ENCODE measurements at places on chromosomes 11 and 22.

DNA sequence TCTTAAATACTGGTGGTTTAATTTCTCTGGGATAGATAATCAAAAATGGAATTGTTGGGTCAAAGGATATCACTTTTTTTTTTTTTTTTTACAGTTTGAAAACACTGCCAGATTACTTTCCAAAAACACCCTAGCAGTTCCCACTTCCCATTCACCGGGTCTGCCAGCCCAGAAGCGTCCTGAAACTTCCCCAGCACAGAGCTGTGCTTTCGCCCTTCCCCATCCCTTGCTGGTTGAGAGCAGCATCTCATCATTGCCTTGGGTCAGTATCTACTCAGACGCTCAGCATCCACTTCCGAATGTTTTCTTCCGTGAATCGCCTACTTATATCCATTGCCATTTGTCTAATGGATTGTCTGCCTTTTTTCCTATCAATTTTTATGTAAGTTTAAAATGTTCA is 5.5 kb downstream of the CERK start:
- DNase-seq: no peak

GRCh38 chr11:134032501-134033091 is 36.3 kb upstream of the JAM3 start:
- no peak for DNase-seq

- DNase-seq: no peak
Observed at GRCh38 chr11:120985718-120986569, 38.0 kb upstream of the TBCEL start.

GRCh38 chr11:100232006-100232405 is 455.1 kb upstream of the ARHGAP42 start:
- DNase-seq: no peak

DNA sequence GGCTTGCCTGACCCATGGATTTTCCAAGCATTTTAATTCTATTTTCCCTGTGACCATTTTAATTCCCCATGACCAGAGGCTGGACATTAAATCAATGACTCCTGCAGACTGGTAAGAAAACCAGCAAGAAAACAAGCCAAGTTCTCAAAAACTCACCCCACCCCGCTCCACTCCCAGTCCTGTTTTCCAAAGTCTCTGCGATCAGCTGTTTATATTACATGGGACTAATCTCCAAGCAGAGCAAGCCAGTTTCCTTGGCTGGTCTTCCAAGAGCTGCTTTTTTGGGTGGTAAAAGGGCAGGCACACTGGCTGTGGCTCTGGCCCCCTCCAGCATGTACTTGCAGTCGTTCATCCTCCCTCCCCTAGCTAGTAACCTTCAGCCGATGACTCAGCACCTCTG is 97.9 kb downstream of the RRAS2 start:
- DNase-seq: no peak

DNA sequence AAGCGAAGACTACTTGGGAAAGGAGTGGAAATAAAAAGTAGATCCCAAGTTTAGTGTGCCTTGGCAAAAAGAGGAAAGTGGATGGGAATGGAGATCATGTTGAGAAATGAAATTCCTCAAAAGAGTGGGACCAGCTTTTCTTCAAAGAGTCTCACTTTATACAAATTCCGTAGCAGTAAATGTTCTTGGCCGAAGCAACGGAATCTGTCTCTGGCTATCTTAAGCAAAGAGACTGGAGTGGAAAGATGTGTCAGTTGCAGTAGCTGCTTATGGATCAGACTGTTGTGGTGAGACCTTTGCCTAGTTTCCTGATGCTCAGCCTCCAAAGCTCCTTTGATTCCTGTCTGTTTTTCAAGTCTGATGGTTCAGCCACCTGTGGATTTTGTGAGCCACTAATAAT is 73.6 kb downstream of the CSTPP1 start:
- no peak for DNase-seq

DNA sequence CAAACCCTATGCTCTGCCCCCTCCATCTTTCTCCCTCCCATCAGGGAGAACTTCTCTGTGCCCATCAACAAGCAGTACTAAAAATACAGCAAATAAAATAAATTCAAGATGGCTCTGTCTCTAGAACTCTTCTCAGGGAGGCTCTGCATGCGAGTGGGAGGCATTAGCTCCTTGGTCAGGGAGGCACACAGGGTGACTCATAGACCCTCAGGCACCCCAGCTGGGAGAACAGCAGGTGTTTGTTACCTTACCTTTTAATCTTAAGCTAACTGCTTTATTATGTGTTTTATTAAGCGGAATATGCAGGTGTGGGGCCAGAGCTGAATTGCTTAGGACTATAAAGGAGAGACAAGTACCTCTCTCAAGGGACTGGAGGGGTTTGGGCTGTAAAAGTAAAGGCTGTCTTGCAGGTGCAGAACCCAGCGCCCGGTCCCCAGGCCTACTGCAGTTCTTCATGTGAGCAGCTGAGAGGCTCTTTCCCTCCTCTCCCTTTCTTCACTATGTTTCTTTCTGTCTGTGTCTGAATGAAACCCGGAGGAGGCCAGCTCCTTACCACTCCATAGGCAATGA is 20.8 kb downstream of the CSNK2A3 start:
- no peak for DNase-seq

DNA sequence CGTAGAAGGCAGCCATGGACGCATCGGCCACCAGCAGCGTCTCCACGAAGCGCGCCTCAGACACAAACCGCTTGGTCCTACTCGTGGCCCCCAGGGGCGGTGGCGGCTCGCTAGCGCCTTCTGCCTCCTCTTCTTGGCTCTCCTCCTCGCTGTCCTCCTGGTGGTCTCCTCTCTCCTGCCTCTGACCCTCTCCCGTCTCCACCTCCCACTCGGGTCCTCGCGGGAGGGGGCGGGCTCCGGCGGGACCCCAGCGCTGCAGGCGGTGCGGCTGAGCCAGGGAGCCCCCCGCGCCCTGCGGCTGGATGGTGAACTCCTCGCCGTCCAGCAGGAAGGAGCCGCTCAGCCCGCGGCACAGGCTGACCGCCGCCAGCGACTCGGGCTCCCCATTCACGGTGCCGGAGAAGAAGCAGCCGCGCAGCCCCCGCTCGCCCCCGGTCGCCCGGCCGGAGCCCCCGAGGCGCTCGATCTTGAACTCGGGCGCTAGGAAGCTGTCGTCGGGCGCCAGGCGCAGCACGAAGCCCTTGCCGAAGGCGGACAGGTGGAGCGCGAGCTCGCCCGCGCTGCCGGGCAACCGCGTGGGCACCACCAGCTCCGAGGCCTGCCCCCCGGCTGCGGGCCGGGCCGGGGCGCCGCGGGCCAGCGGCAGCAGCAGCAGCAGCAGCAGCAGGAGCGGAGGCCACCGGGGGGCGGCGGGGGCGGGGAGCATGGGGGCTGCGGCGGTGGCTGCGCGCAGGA is 661 bp downstream of the ADAMTS8 start:
- no peak for DNase-seq

- DNase-seq: no peak
Observed at GRCh38 chr11:84837402-84838069, 789.6 kb downstream of the DLG2 start.

DNA sequence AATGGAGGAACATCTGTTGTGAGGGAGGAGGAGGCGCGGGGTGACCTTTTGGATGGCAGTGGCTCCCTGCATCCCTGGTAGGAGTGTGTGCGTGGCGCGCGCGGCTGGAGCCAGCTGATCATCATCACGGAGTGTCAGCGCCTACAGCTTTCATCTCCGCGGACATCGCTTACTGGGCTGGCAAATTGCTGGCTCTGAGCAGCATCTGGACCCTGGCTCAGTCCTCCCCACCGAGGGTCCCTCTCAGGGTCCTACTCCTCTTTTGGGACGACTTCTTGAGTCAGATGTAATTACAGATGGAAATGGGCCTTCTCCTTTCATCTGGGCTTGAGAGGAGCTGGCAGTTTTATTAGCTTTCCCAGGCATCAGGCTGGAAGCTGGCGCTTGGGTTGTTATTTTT is 85.3 kb downstream of the CACNA1I start:
- DNase-seq: no peak

- no peak for DNase-seq
Observed at GRCh38 chr22:23014250-23014649, 56.1 kb upstream of the GNAZ start.

DNA sequence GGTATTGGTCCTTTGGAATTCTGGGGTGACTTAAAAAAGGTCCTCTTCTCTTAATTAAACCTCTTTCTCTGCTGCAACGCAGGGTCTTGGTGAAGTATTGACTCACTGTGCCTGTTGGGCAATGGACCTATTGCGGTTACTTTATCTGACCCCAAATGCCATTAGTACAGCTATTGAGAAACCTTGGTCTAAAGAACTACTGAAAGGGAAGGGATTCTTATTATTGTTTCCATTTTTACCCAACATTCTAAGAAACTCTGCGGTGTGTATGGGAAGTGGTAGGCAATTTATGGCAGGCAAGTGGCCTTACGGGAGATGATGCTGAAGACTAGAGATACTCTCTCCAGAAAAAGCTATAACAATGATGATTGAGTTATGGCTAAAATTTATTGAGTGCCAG is 12.5 kb downstream of the SLC6A5 start:
- no peak for DNase-seq

- no peak for DNase-seq
Observed at GRCh38 chr11:56513280-56513679, 22.1 kb upstream of the OR5M8 start.

- DNase-seq: no peak
Observed at GRCh38 chr22:40673017-40673416, 6.3 kb upstream of the MCHR1 start.

GRCh38 chr11:80350541-80350940 is 909.7 kb upstream of the TENM4 start:
- no peak for DNase-seq

- no peak for DNase-seq
Observed at GRCh38 chr11:9200471-9200870, 64.7 kb downstream of the DENND5A start.

DNA sequence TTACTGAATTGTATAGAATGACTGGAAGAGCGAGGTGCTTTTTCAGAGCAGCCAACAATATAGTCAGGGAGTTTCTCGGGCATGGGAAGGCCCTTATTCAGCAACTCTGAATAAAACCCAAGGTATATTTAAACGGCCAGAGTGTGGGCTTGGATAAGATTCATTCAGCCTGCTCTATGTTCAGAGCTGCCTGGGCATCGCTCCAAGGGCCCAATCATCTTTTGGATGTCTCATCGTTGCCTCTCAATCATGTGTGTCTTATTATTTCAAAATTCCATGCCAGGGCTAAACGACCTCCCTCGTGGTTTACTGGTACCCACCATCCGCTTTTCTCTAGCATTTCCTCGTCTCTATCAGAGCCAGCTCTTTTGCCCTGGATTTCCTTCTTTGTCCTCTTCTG is 19.5 kb upstream of the NTM start:
- no peak for DNase-seq

- no peak for DNase-seq
Observed at GRCh38 chr11:35912883-35913624, 30.8 kb upstream of the LDLRAD3 start.

GRCh38 chr11:117941163-117941707 is 12.0 kb upstream of the TMPRSS13 start:
- DNase-seq: no peak

GRCh38 chr11:121965330-121965729 is 150.7 kb downstream of the BLID start:
- DNase-seq: no peak

- DNase-seq: no peak
Observed at GRCh38 chr11:73976451-73977151, 6.0 kb downstream of the UCP2 start.

DNA sequence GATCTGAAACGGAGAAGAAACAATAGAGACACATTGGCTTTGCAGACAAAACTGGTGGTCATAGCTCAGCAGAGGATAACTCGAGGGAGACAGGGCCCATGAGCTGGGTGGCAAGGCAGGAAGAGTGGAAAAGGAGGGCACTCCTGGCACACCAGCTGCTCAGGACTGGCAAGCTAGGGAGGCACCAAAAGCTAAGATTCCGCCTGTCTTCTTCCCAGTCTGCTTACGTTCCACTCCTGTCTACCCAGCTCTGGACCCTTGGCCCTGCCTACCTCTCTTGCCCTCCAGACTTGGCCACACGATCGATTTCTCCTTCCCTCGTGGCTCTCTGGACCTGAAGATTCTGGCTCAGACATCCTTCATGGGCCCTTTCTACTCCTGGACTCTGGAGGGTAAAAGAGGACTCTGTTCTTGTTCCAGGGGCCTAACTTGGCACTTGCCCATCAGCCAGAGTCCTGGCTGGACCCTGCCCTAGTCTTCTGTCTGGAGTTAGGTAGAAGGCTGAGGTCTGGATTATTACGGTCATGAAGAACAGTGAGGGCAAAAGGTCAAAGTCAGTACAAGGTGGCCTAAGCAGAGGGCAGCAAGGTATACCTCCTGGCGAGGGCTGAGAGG is 115.2 kb upstream of the PITPNB start:
- DNase-seq: no peak

DNA sequence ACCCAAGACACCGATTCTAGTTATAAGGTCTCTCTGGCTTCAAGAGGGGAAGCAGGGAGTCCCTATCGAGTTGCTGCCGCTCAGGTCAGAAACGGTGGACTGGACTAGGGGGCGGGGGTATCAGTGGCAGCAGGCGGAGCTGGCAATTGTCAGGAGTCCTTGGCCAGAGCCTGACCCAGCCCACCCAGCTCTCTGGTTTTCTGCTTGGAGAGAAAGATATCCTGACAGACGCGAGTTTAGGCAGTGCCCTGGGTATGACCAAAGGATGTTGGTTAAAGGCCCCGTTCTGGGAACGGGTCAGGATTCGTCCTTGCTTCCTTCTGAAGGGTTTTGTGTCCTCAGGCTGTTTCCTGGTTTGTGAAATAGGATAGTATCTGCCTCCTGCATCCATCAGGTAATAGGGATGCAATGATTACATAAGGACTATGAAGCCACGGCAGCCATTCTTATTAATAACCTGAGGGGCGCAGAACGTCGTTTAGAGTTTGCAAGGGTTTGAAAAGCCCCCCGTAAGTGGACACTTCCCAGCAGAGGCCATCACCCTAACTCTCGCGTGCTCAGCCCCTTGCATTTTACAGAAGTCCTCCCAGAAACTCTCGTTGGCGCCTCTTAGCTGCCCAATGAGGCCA is 700 bp upstream of the DEPDC5 start:
- DNase-seq: no peak

GRCh38 chr11:112294688-112295340 is 34.2 kb upstream of the PLET1 start:
- no peak for DNase-seq

DNA sequence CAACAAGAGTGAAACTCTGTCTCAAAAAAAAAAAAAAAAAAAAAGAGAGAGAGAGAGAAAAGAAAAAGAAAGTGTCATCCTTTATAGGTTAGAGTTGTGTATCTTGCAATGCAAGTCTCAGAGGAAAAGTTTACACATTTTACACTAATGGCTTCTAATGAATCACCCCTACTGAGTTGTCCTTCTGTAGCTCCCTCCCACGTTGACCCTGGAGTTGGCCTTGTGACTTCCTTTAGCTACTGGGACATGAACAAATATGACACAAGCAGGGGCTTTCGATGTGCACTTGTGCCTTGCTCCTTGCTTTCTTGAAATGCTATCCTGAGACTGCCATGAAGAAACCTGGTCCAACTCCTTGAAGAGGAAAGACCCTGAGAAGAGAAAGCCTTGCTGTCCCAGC is 2.4 kb upstream of the SMCO4 start:
- no peak for DNase-seq

GRCh38 chr11:115873813-115874212 is 369.6 kb upstream of the CADM1 start:
- no peak for DNase-seq

DNA sequence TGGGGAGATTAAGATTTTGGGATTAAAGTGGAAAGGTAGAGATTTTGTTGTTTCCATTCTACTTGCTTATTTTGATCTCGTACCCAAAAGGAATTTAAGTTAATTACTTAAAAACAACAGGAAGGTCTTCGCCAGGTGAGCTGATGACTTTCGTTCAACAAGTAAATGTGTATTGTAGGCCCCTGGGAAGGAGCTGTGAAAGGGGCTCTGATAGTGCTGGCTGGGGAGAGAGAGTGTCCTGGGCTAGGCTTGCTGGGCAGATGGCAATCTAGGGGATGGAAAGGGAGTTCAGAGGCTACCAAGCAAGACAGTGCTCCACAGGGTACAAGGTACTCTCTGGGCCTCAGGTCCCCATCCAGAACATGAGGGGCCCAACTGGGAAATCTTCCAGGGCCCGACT is 189.4 kb downstream of the CEP164 start:
- no peak for DNase-seq

Data from NT2/D1 (cell line).